Islet precursor cell (in vitro differentiated cells): ENCODE measurements at places on chromosomes 2 and 18.
A peak's percentile ranks its signal among the peaks of the same experiment; 100 is the strongest.

GRCh38 chr2:184532551-184532950 is 65.8 kb upstream of the ZNF804A start:
- no peak for DNase-seq

- DNase-seq: no peak
Measured at GRCh38 chr2:143473820-143474219, 344.6 kb downstream of the ARHGAP15 start.

DNA sequence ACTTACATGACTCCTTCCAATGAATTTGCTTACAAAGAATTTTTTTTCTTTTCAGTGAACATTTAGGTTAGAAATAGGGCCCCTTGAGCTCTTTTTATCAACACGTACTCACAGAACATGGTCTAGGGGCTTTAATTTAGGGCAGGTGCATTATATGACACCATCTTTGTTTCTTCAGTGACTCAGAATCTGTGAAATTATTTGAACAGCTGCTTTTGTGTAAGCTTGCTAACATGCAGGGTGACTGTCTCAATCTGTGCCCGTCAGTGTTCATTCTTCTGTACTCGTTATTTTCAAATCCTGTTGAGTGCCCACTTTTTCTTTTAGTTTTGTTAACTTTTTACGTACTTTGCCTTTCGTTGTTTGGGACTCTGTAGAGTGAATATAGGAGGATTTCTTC is 52.8 kb upstream of the CABYR start:
- no peak for DNase-seq

GRCh38 chr2:96695602-96696001 is 44.3 kb downstream of the LMAN2L start:
- DNase-seq: peak; percentile 50

- DNase-seq: no peak
Measured at GRCh38 chr2:60659026-60659425, 97.0 kb upstream of the PAPOLG start.

DNA sequence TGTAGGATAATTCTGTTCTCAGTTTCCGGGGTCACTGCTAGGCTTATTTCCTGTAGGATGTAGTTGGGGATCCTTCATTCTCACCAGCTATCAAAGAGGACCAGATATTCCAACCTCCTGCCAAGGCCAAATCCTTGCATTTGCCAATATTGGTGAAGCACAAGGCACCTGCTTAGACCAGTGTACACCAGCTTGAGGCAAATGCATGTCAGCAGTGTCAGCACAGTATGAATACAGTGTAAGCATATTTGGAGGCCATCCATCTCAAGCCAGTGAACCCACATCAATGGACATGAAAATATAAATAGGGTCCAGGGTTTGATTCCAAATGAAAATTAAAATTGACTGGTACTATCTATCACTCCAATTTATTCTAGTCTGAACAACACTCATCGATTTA is 88.0 kb upstream of the MAPRE2 start:
- DNase-seq: no peak

GRCh38 chr2:129708221-129708967 is 271.1 kb upstream of the RAB6C start:
- no peak for DNase-seq

- DNase-seq: no peak
Measured at GRCh38 chr2:85945586-85945985, 56.8 kb upstream of the ST3GAL5 start.

GRCh38 chr2:128641421-128642080 is 322.9 kb upstream of the HS6ST1 start:
- peak; percentile 22 for DNase-seq

DNA sequence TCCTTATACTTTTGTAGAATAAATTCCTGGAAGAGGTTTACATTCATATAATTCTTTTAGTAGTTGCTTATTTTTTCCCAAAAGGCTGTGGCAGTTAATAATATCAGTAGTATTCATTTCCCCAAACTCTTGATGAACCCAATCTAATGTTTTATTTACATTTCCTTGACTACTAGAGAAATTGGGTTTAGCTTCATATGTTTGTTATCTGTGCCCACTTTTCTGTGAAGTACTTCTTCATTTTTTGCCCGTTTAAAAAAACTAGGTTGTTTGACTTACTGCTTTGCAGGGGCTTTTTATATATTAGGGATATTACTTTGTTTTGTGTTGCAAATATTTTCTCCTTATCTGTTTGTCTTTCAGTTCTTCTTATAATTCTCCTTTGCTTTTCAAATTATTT is 17.2 kb downstream of the RALB start:
- DNase-seq: no peak
